ENCODE measurements at places on chromosomes 4 and X.

- DNase-seq: no peak
Measured at GRCh38 chrX:68894513-68895340, 65.9 kb downstream of the EFNB1 start.

DNA sequence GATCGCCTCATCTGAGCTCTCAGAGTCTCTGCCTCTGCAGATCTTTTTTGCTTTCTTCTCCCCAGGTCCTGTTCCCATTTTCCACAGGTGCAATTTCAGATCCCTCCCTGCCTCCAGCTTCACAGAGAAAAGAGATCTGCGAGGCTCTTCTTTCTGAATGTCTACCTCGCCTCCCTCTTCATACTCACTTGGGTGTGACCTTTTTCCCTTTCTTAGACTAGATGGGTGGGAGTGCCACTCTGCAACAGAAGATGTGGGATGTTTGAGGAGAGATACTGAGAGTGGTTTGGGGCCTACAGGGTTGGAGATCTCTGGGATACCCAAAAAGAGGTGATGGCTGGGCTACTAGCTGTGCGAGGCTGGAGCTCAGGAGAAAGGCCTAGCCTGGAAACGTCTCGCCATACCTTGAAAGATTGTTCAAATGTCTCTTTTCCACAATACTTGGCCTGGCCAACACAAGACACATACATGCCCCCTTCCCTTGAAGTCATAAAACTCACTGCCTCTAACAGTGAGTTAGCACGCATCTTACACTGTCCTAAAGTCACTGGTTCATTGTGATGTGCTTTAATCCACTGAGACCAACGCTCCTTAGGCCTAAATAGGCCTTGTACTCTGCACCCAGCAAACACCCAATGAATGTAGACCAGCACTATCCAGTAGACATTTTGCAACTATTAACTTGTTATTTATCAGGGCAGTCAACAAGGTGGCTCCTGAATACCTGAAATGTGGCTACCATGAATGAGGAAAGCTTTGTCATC is 33.6 kb downstream of the IRF2 start:
- DNase-seq: no peak

DNA sequence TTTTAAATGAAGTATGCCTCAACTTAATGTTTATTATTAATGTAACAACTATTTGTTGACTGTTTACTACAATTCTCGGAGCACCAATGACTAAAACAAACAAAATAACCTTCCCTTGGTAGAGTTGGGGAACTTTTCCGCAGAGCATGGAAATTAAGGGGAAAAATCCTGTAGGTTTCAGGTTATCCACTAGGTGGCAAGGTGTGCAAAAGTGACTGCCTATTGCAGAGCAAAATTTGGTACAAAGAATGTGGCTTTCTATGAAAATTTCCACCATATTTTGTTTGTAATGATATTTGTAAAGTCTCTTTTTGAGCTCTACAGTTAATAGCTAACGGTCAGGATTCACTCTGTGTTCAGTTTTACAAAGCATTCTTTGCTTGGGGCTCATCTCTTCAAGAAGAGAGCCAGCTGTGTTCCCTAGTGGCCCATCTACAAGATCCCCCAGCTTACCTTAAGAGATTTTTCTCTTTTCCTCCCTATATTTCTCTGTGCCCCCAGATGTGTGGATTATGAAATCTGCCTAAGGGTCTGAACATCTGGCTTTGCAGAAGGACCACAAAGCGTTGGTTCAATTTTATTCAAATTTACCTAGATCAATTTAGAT is 61.1 kb downstream of the FBXO8 start:
- no peak for DNase-seq

- DNase-seq: no peak
Measured at GRCh38 chr4:48073567-48074103, 57.1 kb downstream of the NIPAL1 start.

DNA sequence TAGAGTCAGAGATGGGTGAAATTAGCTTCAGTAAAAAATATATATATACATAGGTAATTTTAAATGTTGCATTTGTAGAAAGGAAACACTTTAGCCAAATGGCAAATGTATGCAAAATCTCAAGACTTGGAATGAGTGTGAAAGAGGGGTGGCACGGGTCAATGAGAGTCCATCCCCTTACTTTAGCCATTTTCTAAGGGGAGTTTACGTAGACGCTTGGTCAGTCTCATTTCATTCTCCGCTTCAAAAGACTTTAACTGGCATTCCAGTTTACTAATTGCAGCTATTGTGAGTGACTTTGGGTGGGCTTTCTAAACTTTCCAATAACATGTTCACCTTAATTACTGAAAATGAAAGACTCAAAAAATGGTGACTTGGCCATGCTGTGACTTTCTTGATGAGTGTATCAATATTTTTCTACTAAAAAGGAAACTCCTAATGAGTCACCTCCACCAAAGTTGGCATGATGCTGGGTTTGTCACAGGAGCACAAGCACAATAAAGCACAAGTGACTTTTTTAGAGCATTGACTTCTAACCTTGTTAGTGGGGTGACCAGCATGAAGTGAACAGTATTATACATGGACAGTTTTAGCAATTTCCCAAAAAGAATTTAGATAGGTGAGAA is 356.0 kb upstream of the RASGEF1B start:
- DNase-seq: no peak

- no peak for DNase-seq
Measured at GRCh38 chr4:6917461-6918271, 8.0 kb downstream of the TBC1D14 start.

DNA sequence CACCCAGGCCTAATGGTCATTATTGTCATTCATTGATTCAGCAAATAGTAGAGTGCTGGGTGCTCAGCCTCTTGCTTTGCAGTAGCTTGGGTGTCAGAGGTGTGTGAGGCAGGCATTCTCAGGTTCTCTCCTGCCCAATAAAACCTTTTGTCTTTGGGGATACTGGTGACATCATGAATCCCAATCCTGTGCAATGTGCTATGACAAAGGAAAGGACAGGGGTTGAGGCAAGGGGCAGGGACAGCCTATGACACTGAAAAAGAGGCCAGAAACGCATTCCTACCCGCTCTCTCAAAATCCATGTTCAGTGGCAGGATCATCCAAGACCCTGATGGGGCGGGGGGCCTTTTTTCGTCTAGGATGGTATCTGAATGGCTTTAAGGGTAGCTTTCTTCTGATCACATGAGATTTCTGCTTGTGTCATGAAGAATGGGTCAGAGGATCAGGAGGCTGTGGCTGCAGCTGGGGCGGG is 1.5 kb upstream of the FAM193A start:
- DNase-seq: no peak

GRCh38 chr4:102334624-102335023 is 10.7 kb downstream of the SLC39A8 start:
- DNase-seq: no peak

DNA sequence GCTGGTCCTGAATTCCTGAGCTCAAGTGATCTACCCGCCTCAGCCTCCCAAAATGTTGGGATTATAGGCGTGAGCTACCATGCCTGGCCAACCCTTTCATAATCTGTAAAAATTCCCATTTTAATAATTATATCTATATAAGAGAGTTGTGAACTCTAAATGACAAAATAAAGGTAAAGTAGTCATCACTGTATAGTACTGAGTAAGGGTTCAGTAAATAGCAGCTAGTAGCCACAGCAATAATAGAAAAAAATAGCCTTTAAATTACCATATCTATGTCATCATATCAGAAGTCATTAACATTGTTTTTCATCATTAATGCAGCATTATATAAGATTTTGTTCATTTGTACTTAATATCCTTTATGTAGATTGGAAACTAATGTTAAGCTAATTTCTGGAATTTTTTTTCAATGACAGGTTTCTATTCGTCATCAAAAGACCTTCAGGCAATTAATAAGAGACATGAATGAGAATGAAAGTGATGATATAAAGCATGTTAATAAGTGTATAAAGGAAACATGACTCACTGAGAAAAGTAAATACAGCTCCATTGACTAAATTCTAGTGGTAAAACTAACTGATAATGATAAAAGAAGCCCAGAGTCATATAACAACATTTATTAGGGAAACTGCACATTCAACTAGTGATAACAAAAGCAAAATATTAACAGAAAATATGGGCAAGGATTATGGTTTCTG is 85.9 kb upstream of the UGT8 start:
- no peak for DNase-seq

DNA sequence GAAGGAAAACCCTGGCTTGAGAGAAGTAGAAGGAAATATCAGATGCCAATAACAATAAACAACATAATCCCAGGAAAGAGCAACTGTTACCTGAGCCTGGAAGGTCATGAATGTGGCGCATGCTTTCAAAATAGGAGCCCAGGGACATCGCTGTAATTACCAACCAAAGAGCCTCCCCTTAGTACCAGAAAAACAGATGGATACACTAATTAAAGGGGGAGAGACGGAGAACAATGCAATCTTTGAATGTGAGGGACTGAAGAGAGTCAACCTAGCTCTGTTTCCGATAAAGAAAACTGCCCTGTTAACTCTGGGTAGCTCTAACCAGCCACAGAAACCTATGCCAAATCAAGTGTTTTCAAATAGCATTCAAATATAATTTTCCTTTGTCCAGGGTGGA is 161.4 kb downstream of the ENOX2 start:
- no peak for DNase-seq

DNA sequence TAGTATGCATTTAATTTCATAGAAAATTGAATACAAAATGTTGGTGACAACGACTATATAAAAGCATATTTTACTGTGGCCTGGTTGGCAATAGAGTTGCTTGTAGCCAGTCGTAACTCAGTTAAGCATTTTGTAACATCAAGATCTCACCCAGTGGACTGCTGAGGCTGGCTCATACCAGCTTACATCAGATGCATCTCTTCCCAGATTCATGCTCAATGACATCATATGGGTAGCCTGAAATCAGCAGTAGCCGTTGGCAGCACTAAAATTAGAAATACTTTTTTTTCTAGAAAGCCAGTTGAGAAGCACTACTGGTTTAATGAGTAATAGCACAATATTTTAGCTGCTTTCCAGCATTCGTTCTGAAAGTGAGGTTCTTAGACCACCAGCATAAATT is 341.2 kb downstream of the TECRL start:
- DNase-seq: no peak

DNA sequence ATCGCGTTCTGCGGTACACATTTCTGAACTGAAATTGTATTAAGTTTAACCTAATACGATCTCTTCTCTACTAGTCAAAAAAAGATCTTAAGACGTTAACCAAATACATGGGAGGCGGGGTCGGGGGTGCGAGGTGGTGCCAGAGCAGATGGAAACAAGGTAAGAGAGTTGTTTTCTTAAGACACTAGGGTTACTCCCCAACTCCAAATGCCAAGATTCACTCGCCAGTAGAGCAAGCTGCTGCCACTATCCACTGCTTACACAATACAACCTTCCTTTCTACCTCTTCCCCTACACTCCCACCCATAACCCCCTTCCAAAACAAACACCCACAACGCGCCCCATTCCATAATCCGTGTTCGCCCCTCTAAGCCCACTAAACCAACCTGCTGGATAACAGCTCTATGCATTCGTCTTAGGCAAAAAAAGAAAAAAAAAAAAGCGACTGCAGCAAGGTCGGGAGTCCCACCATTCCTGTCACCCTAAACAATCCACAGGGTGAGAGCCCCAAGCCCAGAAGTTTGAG is 1.3 kb downstream of the LCORL start:
- DNase-seq: no peak

- no peak for DNase-seq
Measured at GRCh38 chr4:3658530-3658913, 107.7 kb upstream of the ADRA2C start.

- no peak for DNase-seq
Measured at GRCh38 chrX:154019633-154020528, at the start of gene IRAK1. Gene IRAK1, minus strand, starts transcription at chrX:154019902. Its CDS starts 90 bp downstream, at chrX:154019812.

DNA sequence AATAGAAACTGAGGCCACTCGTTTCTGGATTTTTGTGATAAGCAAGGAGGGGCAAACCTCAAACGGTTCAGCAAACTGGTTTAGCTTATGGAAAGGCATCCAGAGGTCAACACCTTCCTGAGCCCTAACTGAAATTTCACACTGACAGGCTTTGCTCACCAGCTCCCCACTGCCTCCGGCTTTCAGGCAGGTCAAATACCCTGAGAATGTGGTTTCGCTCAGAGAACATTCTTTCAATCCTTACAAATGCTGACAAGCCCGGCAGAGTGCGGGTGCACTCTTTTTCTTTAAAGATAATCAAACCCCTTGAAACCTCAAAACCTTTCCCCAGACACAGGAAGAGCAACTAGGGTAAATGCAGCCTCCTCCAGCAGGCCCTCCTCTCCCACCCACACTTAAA is 41.5 kb downstream of the CD40LG start:
- no peak for DNase-seq

- no peak for DNase-seq
Measured at GRCh38 chrX:53795576-53795975, 109.1 kb upstream of the HUWE1 start.

DNA sequence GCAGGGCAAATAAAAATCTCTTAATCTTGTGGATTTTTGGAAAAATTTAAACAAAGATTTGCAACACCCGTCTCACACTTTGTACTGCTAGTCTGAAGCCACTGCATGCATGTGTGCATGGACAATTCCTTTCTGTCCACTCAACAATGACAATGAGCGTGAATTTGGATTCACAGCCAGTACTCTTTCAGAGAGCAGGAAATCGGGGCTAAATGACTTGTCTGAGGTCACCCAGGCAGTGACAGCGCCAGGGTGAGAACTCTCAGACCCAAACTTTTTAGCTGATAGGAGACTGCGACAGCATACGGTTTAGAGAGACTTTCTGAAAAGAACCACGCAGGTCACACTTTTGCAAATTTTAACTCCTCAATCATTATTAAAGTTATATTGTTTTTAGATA is 90.9 kb downstream of the ZNF827 start:
- DNase-seq: no peak

- no peak for DNase-seq
Measured at GRCh38 chr4:5885733-5886132, 7.2 kb downstream of the CRMP1 start.

DNA sequence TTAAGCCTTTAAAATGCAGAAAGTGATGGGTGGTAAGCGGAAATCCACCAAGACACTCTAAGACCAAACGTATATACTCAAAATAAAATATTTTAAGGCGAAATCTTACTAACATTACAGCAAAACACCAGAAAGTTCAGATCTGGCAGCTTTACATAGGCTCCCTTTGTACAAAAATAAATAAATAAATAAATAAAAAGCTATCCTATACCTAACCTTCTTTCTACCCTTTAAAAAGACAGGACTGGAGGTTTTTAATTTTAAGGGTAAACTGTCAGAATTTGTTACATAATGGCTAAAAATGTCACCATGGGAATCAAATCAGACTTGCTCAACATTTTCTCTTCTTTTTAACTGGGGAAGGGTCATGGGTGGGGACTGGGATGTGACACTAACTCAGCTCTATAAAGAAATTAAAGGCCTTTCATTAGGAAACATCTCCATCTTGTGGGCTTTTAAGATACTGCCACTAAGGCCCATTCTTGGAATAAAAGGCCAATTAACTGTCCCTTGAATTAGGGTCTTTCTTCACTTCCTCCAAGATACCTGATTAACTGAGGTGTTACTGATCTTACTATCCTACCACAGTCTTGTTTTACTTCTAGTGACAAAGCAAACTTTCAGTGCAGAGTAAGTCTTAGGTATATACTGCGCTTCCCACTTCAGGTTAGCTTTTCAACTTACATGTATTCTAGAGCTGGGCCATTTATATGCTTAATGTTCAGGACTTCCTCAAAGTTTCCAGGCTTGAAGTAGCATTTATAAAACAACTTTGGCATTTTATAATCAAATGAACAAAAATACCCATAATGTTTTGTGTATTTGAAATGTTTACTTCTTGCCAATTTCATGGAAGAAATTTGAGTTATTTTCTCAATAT is 13.3 kb downstream of the HNRNPD start:
- DNase-seq: no peak
